Endothelial cell (in vitro differentiated cells): ENCODE measurements at places on chromosomes 1 and 21. TPM values are rescaled to one million over a fixed set of nuclear protein-coding genes. Genes with fewer than 3 reads are reported as not detected.

GRCh38 chr1:101299141-101299540, 62.3 kb downstream of the S1PR1 start:
- peak overlapping the region; percentile 82 for H3K27ac ChIP-seq
- H3K27me3 ChIP-seq = peaks cover 3% of the 10 kb centered on the region
- no peak for DNase-seq
- peaks cover 34% of the 10 kb centered on the region for H3K4me1 ChIP-seq
- no peak overlapping the region for H3K4me3 ChIP-seq

Gene EFNA1
- total RNA-seq = 413 TPM

DNA sequence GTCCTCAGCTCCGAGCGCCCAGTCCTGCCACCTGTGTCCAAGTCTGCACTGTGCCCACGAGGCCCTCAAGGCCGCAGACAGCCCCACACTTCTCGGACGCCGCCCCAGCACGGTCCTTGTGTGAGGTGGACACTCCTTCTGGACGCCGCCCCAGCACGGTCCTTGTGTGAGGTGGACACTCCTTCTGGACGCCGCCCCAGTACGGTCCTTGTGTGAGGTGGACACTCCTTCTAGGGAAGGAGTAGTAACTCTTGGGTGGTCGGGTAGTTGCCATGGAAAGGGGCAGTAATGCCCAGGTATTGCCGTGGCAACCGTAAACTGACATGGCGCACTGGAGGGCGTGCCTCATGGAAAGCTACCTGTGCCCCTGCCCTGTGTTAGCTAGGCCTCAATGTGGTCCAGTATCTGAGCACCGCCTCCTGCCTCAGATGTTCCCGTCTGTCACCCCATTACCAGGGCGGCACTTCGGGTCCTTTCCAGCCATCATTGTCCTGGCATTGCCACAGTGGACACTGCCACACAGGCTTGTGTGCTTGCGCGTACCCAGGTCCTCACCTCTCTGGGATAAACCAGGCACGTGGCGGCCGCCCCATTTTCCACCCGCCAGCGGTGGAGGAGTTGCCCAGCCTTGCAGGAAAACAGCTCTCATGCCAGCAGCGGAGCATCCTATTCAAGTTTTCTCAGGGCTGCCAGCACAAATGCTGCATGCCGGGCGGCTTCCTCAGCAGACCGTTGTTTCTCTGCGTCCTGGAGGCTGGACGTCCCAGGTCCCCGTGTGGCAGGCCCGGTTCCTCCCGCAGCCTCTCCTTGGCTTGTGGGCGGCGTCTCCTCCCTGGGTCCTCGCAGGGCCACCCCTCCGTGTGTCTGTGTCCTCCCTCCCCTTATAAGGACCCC, 40.8 kb upstream of the POFUT2 start:
- H3K27ac ChIP-seq = no peak overlapping the region
- H3K36me3 ChIP-seq = no peaks in the 10 kb centered on the region
- H3K27me3 ChIP-seq = peaks cover 15% of the 10 kb centered on the region
- no peak for DNase-seq
- H3K4me3 ChIP-seq = no peak overlapping the region

Gene WDR77
- total RNA-seq = 46.2 TPM

Gene SEMA6C
- 214 TPM for total RNA-seq

- DNase-seq = peak; percentile 28
- peaks cover 5% of the 10 kb centered on the region for H3K4me1 ChIP-seq
- H3K27ac ChIP-seq = no peak overlapping the region
- no peaks in the 10 kb centered on the region for H3K27me3 ChIP-seq
- H3K4me3 ChIP-seq = no peak overlapping the region
- no peaks in the 10 kb centered on the region for H3K36me3 ChIP-seq
Observed at GRCh38 chr1:96236156-96236739, 485.3 kb upstream of the PTBP2 start.

- H3K27me3 ChIP-seq = no peaks in the 10 kb centered on the region
- H3K4me3 ChIP-seq = no peak overlapping the region
- no peak for DNase-seq
- H3K27ac ChIP-seq = no peak overlapping the region
- H3K36me3 ChIP-seq = no peaks in the 10 kb centered on the region
Observed at GRCh38 chr1:92820024-92820423, 11.8 kb upstream of the RPL5 start.

Gene LRRC8B
- 14.5 TPM for total RNA-seq

GRCh38 chr1:7694600-7695496, 76.2 kb upstream of the VAMP3 start:
- no peaks in the 10 kb centered on the region for H3K4me1 ChIP-seq
- no peak for DNase-seq
- no peak overlapping the region for H3K4me3 ChIP-seq
- no peak overlapping the region for H3K27ac ChIP-seq
- peaks cover 4% of the 10 kb centered on the region for H3K36me3 ChIP-seq

Gene KIRREL1
- 66.8 TPM for total RNA-seq

GRCh38 chr1:54997711-54997986, 1.1 kb upstream of the BSND start:
- no peak for DNase-seq
- H3K36me3 ChIP-seq = no peaks in the 10 kb centered on the region
- no peak overlapping the region for H3K27ac ChIP-seq
- H3K4me3 ChIP-seq = no peak overlapping the region
- peaks cover 32% of the 10 kb centered on the region for H3K4me1 ChIP-seq

Gene RGS21
- total RNA-seq = not detected
